ENCODE measurements at places on chromosomes 5 and 9. TPM values are rescaled to one million over a fixed set of nuclear protein-coding genes. Genes with fewer than 3 reads are reported as not detected.

- H3K36me3 ChIP-seq = no peaks in the 10 kb centered on the region
- H3K4me3 ChIP-seq = no peak overlapping the region
- H3K27me3 ChIP-seq = no peaks in the 10 kb centered on the region
- peak overlapping the region; percentile 76 for H3K27ac ChIP-seq
- DNase-seq = peak; percentile 81
These were observed 306.6 kb upstream of the DMRT1 start for GRCh38 chr9:534886-535285.

DNA sequence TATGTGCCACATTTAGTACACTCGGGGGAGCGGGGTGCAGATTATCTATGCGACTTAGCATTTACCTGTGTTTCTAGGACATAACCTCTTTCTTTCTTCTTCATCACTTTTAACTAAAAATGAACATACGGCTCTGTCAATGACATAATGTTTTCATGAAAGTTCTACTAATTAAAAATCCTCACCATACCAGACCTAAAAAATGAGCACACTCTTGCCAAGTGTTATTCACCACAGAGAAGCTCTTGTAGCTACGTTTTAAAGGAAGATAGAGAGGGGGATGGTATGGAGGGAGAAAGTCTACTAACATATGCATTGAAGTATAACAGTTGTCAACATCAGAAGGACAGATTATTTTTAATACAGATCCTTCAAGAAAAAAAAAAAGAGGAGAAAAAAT is 1.6 kb downstream of the CDH10 start:
- no peak for DNase-seq
- no peak overlapping the region for H3K27ac ChIP-seq
- peaks cover 21% of the 10 kb centered on the region for H3K27me3 ChIP-seq
- H3K4me3 ChIP-seq = no peak overlapping the region

GRCh38 chr9:75830303-75830702 is 60.2 kb upstream of the PCSK5 start:
- no peaks in the 10 kb centered on the region for H3K27me3 ChIP-seq
- no peaks in the 10 kb centered on the region for H3K4me1 ChIP-seq

- no peaks in the 10 kb centered on the region for H3K4me1 ChIP-seq
- H3K36me3 ChIP-seq = no peaks in the 10 kb centered on the region
- no peak overlapping the region for H3K4me3 ChIP-seq
- no peak overlapping the region for H3K27ac ChIP-seq
These were observed 227.8 kb downstream of the TRPM3 start for GRCh38 chr9:70893580-70894122.

DNA sequence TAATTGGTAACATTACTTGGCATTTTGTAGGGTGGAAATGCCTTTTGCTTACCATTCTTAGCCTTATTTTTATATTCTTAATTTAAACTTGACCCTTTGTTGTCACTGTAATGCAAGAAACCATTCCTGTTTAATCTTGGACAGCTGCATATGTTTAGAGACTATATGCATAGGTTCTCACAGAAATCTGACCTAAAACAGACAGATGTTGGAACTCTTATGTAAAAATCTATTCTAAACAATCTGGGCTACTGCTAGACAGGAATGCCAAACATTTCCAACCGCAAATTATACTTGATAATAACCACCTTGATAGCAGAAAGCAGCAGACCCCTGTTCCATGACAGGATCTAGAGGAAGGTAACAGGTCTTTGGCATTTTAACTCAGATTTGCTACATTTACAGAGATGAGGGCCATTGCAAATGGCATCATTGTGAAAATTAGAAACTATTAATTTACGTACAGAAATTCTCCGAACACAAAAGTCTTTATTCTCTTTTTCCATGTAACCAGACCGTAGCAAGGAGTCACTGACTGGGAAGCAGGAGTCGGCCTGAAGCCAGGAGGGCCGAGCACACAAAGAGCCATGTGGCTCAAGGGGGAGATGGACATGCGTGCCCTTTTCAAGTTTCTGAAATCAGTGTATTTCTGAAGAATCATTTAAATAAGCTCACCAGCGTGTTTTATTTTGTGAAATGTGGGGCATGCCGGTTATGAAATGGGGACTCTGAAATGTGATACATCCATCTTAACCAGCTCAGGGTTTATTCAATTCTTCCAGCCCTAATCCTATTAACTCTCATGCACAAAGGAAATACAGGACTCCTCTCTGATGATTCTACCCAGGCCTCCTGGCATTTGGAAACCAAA is 139.3 kb downstream of the AOPEP start:
- H3K36me3 ChIP-seq = no peaks in the 10 kb centered on the region
- no peaks in the 10 kb centered on the region for H3K4me1 ChIP-seq
- peak overlapping the region; percentile 52 for H3K27ac ChIP-seq
- H3K4me3 ChIP-seq = no peak overlapping the region

- no peak overlapping the region for H3K27ac ChIP-seq
- DNase-seq = no peak
- no peak overlapping the region for H3K4me3 ChIP-seq
- no peaks in the 10 kb centered on the region for H3K36me3 ChIP-seq
- H3K4me1 ChIP-seq = no peaks in the 10 kb centered on the region
- H3K27me3 ChIP-seq = no peaks in the 10 kb centered on the region
These were observed 19.3 kb downstream of the GAPVD1 start for GRCh38 chr9:125280945-125281344.

ACSL6 gene
- 1.8 TPM for total RNA-seq

DNA sequence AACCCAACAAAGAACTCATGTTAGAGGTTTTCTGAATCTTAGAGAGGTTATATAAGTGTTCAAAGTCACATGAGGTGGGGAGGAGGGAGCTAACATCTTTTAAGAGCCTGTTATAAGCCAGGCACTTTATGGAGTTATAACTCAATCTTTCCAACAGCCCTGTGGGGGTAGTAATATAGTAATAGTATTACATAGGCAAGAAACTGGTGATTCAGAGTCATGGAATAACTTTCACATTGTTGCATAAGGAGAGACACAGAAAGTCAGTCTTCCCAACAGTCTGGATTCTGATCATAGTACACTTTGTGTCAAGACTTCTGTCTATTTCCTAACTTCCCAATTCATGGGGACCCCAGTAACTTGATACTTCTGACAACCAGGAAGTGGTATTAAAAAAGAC is 89.2 kb downstream of the ACER2 start:
- no peak overlapping the region for H3K4me3 ChIP-seq
- H3K27me3 ChIP-seq = no peaks in the 10 kb centered on the region
- H3K4me1 ChIP-seq = no peaks in the 10 kb centered on the region
- no peak for DNase-seq
- no peak overlapping the region for H3K27ac ChIP-seq

ZNF354B gene
- total RNA-seq = 29.8 TPM

DNA sequence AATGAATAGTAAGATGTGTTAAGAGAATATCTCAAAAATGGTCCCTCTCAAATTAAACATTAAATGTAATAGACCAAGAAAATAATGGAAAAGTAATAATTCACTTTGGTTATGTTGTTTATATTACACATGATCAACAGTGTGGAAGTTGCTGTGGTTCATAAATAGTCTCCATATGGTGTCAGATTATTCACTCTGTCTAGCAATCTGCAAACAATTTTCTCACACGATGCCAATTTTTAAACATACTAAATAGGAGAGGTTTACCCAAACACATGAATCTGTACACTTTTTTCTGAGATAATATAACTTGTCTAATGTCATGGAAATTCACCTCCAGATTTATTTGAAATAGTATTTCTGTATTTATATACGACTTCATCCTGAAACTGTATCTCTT is 217.4 kb upstream of the FBXL7 start:
- DNase-seq = no peak
- no peak overlapping the region for H3K4me3 ChIP-seq
- no peaks in the 10 kb centered on the region for H3K27me3 ChIP-seq
- H3K36me3 ChIP-seq = no peaks in the 10 kb centered on the region

RMI1 gene
- 3.7 TPM for total RNA-seq

DNA sequence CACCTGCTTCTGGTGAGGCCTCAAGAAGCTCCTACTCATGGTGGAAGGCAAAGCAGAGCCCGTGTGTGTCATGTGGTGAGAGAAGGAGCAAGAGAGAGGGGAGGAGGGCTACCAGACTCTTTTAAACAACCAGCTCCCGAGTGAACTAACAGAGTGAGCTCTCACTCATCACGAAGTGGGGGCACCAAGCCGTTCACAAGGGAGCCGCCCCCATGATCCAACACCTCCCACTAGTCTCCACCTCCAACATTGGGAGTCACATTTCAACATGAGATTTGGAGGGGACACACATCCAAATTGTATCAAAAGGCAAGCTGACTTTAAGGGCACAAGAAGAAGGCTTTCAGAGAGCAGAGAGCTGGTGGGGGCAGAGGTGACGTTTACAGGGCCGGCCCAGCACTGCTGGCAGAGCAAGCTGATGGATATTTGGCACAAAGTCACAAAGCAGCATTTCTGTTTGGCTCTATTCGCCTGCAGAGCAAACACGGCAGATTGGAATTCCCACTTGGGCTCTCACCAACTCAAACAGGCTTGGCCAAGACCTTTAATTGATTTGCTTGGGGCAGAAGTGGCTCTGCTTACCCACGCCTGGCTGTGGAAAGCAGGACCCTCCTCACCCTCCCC is 20.0 kb downstream of the PITX1 start:
- peak; percentile 72 for DNase-seq
- peaks cover 8% of the 10 kb centered on the region for H3K4me1 ChIP-seq
- no peaks in the 10 kb centered on the region for H3K36me3 ChIP-seq
- H3K4me3 ChIP-seq = no peak overlapping the region
- peak overlapping the region; percentile 57 for H3K27ac ChIP-seq

- H3K4me3 ChIP-seq = no peak overlapping the region
- no peak for DNase-seq
These were observed 11.0 kb downstream of the BSPRY start for GRCh38 chr9:113360242-113360842.

GRCh38 chr5:40651201-40651600 is 28.5 kb upstream of the PTGER4 start:
- H3K4me1 ChIP-seq = no peaks in the 10 kb centered on the region
- no peak for DNase-seq
- H3K27me3 ChIP-seq = no peaks in the 10 kb centered on the region
- no peak overlapping the region for H3K27ac ChIP-seq

SLC45A2 gene
- not detected for total RNA-seq

GRCh38 chr5:132813599-132814502 is 749 bp downstream of the SOWAHA start:
- peaks cover 15% of the 10 kb centered on the region for H3K27me3 ChIP-seq
- H3K27ac ChIP-seq = no peak overlapping the region
- no peaks in the 10 kb centered on the region for H3K36me3 ChIP-seq
- H3K4me3 ChIP-seq = peak overlapping the region; percentile 77
- DNase-seq = no peak

DNA sequence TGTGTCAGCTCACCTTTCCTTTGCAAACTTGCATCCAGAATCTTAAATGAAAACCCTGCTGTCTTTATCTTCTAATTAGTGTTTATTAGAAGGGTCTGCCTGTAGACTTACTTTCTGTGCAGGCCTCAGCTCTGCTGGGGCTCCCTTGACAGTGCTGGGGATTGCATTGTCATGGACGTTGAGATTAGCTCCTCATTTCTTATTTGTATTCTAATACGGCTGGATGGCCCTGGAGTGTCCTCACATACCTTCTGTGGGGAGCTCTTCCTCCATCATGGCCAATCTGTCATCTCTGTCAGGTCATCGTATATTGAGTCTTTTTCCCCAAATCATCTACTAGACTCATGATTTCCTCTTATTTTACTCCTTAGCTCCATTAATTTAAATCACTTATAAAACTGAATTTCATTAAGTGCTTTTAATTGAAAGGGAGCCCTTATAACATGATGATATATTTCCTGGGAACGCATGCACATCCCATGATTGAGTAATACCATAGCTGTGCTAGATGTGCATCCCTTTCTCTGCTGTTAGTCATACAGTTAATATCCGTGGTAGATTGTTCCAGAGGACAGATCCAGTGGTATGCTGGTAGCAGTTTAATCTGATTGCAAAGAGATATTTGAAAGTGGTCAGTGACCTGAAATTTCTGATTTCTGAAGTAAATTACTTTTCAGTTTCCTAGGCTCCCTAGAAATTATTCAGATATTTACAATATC is 61.6 kb downstream of the ICE1 start:
- H3K36me3 ChIP-seq = no peaks in the 10 kb centered on the region
- H3K27ac ChIP-seq = no peak overlapping the region
- H3K27me3 ChIP-seq = no peaks in the 10 kb centered on the region
- H3K4me1 ChIP-seq = no peaks in the 10 kb centered on the region

DNA sequence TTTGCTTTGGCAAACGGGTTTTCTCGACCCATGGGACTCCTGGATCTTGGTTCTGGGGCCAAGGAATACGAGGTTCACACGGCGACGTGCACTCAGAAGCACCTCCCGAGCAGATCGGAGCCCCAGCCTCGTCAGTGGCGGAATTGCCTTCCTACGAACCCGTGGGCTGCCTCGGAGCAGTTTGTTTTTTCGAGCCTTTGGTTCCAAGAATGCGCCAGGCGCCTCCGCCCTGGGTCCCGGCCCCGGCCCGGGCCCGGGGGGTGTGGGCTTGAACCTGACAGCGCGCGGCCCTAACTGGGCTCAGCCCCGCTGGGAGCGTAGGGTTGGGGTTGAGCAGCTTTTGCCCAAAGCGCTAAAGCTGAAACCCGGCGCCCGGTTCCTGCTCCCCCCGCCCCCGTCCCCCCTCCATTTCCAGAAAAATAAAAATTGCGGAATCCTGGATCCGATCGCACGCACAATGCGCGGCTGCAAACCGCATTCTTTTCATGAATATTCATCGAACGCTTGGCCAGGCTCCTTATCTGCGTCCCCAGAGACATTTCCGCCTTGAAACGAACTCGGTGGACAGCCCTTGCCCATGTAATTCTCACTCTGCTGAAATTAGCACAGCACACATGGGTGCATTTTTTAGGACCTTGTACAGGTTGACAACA is 1.0 kb downstream of the BASP1 start:
- H3K4me1 ChIP-seq = no peaks in the 10 kb centered on the region
- no peak for DNase-seq
- H3K36me3 ChIP-seq = no peaks in the 10 kb centered on the region
- H3K4me3 ChIP-seq = peak overlapping the region; percentile 64

GRCh38 chr5:79508354-79508753 is 5.6 kb downstream of the HOMER1 start:
- H3K36me3 ChIP-seq = no peaks in the 10 kb centered on the region
- no peak for DNase-seq
- H3K4me1 ChIP-seq = no peaks in the 10 kb centered on the region
- H3K27ac ChIP-seq = no peak overlapping the region

- no peaks in the 10 kb centered on the region for H3K27me3 ChIP-seq
- H3K4me3 ChIP-seq = no peak overlapping the region
- DNase-seq = no peak
- no peaks in the 10 kb centered on the region for H3K36me3 ChIP-seq
- no peaks in the 10 kb centered on the region for H3K4me1 ChIP-seq
These were observed 218.4 kb downstream of the EBF1 start for GRCh38 chr5:158881091-158881880.

- no peaks in the 10 kb centered on the region for H3K36me3 ChIP-seq
- no peaks in the 10 kb centered on the region for H3K27me3 ChIP-seq
- H3K4me1 ChIP-seq = no peaks in the 10 kb centered on the region
- DNase-seq = no peak
- H3K4me3 ChIP-seq = no peak overlapping the region
- H3K27ac ChIP-seq = no peak overlapping the region
These were observed 384.8 kb downstream of the PRELID2 start for GRCh38 chr5:145450286-145450885.

- no peak overlapping the region for H3K4me3 ChIP-seq
- no peak for DNase-seq
- H3K27ac ChIP-seq = no peak overlapping the region
- no peaks in the 10 kb centered on the region for H3K4me1 ChIP-seq
These were observed 6.0 kb upstream of the AQP3 start for GRCh38 chr9:33453286-33453860.

Measured in breast epithelium (tissue), 4 donors.